Activated T-cell treated with anti-CD3 and anti-CD28 coated beads for 4 hours (primary cell): ENCODE measurements at places on chromosomes 16 and 17.

DNA sequence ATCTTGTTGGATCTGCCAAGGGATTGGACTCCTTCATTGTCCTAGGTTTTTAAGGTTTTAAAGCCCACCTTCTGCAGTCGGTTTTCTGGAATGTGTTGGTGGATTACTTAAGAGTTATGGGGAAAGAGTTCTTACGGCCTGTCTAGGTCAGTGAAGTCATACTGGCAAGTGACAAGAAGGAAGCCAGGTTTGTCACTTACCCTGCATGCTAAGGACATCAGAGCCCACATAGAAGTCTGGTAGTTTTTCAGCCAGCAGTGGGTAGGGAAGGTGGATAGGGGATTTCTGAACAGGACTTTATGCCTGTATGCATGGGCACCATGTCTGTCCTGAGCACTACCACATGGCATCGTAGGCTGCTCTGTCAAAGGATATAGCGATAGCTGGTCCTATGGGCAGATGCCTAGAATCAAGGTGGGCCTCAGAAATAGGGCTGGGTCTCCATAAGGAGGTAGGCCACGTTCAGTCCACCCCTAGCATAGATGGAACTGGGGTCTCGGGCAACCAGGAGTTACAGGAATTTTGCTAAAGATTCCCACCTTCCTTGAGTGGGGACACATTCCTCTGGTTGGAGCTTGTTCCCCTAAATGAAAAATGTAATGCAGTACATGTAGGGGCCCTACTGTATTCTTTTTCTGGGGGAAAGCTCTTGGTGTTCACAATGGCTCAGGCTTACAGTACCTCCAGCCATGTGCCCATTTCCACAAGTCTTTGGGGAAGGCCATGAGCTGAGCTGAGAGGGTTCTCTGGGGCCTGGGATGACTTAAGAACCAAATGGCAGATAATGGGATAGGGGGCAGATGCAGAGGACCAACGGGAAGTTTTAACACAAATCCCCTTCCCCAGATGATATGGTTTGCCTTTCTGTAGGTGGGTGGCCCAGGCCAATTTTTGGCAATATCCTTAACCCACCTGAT, 27.5 kb downstream of the TRPV2 start:
- no peak for DNase-seq

- no peak for DNase-seq
Observed at GRCh38 chr16:75477680-75478473, 13.4 kb upstream of the TMEM170A start.

- DNase-seq = no peak
Observed at GRCh38 chr17:45958994-45959665, 39.9 kb upstream of the STH start.

- no peak for DNase-seq
Observed at GRCh38 chr16:26709754-26710153, 357.0 kb upstream of the C16orf82 start.

DNA sequence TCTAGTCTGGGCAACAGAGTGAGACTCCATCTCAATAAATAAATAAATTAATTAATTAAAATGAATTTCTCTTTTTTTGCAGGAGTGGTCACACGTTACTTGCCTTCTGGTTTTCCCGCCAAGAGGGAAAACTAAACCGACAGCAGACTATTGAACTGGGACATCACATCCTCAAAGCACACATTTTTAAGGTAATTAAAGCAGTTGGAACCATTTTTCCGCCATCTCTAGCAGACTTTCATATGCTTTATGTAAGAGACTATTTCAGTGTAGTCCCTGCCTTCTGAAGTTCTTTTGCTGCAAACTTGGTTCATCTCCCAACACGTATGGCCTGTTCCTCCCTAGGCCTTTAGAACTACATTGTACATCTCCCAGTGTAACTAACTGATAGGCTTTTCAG, 66.5 kb downstream of the CYB561 start:
- no peak for DNase-seq

- DNase-seq = no peak
Observed at GRCh38 chr17:63544467-63545301, 5.6 kb upstream of the DCAF7 start.

DNA sequence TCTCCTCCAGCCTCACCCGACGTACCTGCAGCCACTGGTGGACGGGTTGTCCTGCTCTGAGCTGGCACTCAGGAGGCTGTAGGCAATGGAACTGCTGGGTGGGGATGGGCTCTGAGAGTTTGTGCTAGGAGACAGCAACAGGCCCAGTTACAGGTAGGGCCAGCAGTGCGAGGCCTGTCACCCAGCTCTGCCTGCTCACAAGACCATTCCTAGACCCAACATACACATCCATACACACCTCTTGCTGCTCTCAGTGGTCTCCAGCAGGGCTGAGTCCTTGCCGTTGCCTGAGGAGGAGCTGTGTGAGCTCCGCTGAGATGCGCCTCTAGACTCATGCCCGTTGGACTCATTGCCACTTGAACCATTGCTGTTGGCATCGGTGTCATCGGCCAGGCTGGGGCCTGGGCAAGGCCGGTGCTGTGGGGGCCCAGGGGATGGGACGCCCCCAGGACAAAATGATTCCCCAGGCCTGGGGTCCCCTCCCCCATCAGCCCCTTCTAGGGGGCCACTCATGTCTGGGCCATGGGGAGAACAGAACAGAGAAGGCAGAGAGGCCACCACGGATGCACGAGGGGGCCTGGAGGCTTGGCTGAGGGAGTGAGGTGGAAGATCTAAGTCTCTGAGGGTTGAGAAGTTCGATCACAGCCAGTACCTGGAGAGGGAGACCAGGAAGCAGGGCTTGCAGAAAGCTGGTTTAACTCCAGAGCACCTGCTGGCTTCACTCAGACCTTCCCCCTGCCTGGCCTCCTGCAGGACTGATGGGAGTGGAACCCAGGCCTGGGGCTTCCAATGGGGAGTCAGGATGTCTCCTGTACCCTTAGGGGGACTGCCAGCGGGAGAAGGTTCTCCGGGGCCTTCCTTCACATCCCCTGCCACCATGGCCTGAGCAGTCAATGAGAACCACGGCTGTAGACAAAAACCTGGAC, 1.7 kb downstream of the PER1 start:
- no peak for DNase-seq

DNA sequence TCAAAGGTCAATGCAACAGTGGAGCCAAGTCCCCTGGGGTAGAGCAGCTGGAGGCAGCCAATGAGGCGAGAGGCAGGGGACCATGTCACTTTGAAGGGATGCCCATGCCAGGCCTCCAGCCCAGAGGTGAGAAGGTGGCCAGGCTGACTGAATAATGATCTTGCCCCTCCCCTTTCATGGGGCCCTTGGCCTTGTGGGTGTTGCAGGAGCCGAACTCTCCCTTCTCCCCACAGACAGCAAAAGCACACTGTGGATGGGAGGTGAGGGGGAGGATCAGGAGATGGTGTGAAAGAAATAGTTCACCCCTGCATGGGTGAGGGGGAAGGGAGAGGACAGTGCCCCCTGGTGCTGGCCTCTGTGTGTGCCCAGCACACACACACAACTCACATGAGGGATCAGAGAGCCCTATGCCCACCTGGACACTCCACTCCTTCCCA, 15.8 kb upstream of the TBX21 start:
- no peak for DNase-seq

DNA sequence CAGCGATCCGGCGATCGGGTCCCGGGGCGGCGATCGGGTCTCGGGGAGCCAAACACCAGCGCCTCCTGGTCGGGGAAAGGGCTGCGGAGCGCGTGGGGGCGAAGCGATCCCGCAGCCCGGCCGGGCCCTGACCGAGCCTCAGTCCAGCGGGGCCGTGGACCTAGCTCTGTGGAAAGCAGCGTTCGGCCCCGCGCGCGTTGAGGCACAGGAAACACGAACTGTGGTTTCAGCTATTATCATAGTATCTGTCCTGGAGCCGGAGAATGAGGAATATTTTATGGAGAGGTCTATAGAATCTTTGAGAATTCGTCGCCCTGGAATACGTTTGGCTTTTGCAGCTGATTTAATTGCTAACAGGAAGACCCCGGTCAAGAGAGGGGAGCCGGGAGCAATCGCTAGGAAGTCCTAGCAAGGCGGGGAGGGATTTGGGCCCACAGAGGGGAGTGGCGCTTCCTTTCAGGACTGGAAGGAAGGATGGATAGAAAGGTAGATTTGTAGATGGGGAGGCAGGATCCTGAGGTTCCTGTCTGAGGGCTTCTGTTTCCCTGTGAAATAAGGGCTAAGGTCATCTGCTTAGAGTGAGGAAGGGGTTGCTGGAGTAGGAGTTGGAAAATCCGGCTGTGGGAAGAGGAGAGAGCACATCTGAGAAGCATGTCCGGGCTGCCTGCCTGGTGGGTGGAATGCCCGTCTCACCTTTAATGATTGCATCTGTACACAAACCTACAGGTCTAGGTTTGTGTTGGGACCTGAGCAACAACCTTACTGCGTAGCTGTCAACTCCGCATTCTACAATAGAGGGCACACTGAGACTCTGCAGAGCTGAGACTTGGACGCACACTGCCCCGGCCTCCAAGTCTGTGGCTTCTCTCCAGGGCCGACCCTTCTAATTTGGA, 770 bp downstream of the CCNF start:
- DNase-seq = no peak

DNA sequence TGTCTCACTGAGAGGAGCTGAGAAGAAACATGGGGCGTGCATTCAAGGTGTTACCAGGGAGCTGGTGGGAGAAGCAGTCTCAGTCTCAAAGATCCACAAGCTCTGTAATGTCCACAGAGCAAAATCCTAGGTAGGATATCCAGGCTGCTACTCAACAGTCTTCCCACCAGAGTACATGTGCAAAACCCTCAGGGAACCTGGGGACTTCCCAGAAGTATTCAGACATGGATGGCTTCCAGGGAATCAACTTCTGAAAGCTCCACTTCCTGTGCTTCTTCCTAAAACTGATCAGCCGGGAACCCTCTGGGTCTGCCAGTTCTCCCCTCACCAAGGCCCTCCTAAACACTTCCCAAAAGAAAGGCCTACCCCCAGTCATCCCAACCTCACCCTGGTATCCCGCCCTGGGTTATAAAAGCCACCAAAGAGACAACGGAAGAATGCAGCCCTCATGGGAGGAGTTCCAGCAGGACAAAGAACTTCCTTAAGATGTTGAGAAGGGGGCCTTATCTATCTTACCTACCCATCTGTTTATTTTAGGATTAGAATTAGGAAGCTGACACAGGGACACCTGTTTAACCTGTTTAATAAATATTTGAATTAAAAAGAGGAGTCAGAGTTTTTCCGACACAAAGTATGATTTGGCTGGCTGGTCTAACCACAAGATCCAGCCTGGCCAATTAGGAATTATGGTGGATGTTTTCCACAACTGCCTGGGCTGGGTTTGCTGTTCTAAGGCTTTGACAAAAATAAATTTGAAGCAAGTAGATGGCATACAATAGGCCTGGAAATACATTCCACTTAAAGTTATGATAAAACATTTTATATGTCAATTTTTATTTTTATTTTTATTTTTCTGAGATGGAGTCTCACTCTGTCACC, 37.0 kb downstream of the CUEDC1 start:
- DNase-seq = no peak

DNA sequence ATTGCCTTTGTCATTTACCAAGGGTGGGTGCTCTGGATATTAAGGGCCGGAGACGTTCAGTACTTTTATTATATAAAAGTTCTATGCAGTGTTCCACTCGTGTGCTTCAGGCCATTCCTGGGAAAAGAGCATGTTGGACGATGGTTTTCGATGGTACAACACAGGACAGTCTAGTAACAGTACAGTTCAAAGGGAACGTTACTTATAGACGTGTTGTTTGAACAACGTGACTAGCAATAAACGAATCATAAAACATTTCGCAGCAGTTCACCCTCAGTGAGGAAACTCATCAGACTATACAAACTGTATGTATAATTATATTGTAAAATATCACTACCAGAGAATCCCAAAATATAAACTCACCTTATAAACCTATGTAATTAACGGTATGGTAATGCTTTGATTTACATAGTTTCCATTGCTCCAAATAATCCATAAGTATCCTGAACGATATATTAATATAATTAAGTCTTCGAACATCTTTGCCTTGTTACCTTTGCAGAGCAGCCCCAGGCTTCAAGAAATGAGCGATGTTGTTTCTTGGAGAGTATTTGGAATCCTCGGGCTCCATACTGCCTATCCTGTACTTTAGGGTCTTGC, 589 bp downstream of the NMT1 start:
- DNase-seq = no peak

- no peak for DNase-seq
Observed at GRCh38 chr16:81746566-81746965, 32.5 kb upstream of the PLCG2 start.

DNA sequence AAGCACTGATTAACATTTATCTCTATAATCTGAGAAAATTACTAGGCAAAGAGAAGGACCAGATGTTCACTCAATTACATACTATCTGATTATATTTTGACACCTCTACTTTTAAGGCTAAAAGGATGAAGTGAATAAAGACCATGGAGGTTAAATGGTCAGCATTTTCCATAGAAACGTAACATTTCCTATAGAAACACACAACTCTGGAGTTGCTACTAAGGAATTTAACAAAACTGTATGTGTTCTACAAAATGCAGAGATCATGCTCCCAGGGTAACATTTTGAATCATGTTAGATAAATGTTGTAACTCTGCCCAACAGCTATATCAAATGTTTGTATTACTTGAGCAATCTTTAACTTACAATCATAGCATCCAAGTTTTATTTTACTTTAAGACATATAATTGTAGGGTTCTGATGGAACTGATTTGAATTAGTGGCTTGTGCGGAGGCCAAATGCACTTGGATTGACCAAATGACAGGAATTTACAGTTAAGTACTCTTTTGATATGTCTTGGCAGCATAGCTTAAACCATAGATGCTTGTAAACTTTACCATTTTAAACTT, 97.7 kb downstream of the RPGRIP1L start:
- no peak for DNase-seq

GRCh38 chr16:21103941-21104860, 46.4 kb downstream of the DNAH3 start:
- no peak for DNase-seq

- DNase-seq = no peak
Observed at GRCh38 chr16:86052926-86053325, 154.0 kb downstream of the IRF8 start.

- DNase-seq = no peak
Observed at GRCh38 chr16:1101133-1101532, 5.1 kb upstream of the C1QTNF8 start.

GRCh38 chr17:67649891-67650290, 67.8 kb upstream of the NOL11 start:
- no peak for DNase-seq

DNA sequence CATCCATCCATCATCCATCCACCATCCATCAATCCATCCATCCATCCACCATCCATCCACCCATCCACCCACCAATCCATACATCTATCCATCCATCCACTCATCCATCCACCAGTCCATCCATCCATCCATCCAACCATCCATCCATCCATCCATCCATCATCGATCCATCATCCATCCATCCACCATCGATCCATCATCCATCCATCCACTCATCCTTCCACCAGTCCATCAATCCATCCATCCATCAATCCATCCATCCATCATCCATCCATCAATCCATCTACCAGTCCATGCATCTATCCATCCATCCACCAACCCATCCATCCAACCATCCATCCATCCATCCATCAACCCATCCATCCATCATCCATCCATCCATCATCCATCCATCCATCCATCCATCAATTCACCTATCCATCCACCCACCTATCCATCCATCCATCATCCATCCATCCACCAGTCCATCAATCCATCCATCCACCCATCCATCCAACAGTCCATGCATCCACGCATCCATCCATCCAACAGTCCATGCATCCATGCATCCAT, 39.3 kb upstream of the SSTR5 start:
- no peak for DNase-seq

- DNase-seq = no peak
Observed at GRCh38 chr17:46979147-46979863, at the start of gene RPRML. RPRML (minus strand) TSS chr17:46979253; CDS start chr17:46979007, 246 bp downstream.

GRCh38 chr16:11076259-11077018, 132.1 kb downstream of the CLEC16A start:
- peak; percentile 66 for DNase-seq
